ENCODE measurements at places on chromosomes 2 and 18. TPM values are rescaled to one million over a fixed set of nuclear protein-coding genes. Genes with fewer than 3 reads are reported as not detected.

DNA sequence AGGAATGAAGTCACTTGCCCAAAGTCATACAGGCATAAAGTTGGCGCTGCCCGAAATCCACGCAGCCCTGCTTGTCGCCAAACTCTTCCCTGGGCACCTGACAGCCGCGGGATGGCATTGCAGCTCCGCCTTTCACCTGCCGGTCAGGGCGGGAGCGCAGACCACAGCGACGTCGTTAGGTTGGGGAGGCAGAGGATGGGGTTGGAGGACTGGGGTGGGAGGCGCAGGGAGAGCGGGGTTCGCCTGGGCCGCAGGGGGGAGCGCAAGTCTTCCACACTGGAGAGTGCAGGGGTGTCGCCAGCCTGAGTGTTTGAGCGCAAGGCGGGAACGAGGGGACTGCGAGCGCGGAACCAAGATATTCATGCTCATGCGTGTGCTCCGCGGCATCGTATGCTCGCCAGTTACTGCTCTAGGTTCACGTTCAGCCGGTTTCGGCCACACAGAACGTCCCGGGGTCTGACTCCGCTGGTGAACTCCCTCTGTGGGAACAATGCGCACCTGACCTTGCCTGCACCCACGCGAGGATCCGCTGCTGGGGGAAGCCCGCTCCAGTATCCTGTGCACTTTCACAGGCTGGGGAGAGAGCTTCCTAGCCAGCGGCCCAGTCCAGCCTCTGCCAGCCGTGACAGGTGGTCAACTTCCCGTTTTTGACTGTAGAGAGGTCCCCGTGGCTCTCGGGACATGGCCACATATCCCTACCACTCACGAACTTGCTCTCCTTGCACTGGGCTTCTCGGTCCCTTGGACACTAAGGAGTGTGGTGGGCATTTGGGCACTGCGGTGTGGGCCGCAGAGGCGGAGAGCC lies 767 bp upstream of the NPPC start:
- DNase-seq = no peak

GRCh38 chr2:7748717-7749415 lies 831.7 kb downstream of the RNF144A start:
- DNase-seq = no peak

Gene MTCL1
- 35.6 TPM for total RNA-seq

Gene WNT10A
- total RNA-seq = 13.5 TPM

All from renal cortical epithelial cell (primary cell).